ENCODE measurements at places on chromosomes 13 and 19. TPM values are rescaled to one million over a fixed set of nuclear protein-coding genes. Genes with fewer than 3 reads are reported as not detected.

PDE4C gene
- 3.1 TPM for total RNA-seq

WDR87 gene
- total RNA-seq = not detected

PLIN5 gene
- 3.8 TPM for total RNA-seq

MCF2L gene
- total RNA-seq = 201 TPM

ALKBH6 gene
- 9.7 TPM for total RNA-seq
